Naive B cell (primary cell): ENCODE measurements at places on chromosomes 16 and 17.

GRCh38 chr17:6757747-6758146 is 1.9 kb downstream of the XAF1 start:
- no peak for DNase-seq

DNA sequence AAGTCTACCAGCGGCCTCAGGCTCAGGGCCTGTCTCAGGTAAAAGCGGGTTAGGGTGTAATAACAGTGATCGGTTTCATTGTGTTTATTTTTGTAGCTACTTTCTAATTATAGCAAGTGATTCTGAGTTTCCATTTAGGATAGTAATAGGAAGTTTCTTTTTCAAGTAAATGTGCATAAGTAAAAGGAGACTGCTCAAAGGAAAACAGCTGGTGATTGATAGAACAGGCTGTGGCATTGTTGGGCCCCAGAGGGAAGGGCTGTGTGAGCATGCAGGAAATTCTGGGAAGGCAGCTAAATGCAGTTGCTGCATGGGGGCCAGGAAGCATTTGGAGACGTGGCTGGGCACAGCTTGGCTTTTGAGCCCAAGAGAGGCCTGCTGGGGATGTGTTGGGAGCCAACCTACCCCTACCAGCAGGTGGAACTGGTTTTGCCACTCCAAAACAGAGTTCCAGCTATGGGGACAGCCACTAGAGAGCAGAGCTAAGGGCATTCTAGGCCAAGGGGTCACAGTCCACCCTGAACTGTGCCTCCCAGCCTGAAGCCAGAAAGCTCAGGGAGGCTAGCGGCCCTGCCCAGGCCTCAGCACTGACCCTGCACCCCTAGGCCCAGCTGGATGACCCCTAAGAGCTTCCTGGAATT is 12.6 kb downstream of the SNX20 start:
- DNase-seq: no peak

DNA sequence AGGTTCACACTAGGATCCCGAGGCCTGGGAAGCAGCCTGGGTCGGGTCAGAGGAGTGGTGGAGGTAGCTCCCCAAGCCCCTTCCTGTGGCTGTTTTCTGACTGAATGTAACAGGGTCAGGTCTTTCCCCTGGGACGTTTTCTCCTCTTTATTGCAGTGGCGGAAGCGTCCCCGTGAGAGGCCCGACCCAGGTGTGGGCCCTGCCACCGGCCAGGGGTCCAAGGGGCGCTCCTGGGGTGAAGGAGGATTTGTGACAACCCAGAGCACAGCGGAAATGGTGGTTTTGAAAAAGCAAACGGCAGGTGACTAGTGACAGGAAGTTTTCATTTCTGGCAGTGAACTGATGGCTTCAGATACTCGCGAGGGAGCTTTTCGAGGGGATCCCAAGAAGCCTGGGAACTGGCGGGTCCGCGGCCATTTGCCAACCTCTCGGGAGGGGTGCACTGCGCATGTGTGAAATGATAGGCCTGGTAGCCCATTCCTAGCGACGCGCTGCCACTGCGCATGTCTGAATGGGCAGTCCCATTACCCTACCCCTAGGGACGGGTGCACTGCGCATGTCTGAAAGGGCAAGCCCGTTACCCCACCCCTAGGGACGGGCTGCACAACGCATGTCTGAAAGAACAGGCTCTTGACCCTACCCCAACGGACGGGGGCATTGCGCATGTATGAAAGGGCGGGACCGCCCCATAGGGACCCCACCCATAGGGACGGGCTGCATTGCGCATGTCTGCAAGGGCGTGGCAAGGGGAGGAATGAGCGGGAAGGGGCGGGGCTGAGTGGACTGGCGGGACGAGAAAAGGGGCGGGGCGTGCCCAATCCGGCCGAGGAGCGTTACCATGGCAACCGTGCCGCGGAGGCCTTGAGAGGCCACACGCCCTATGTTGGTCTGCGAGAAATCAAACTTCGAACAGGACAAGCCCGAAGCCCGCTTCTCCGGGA is 1747.9 kb downstream of the TP53TG3F start:
- no peak for DNase-seq

GRCh38 chr17:61205401-61205800 is 194.2 kb upstream of the TBX2 start:
- no peak for DNase-seq

DNA sequence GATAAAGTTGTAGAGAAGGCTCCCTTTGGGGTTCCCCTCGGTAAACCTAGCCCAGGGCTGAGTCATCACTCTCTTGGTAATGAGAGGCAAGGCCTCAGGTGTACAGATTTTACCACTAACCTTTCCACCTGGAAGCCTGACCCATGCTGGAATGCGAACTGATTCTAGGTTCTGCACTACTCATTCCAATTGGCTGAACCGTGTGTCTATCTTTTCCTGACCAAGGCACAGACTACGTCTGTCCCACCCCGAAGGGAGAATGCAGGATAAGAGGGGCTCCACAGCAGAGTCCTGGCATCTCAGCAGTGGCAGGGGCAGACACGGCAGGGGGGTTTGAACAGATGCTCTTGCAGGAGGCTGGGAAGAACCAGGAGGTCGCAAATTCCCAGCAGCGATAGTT is 65.4 kb upstream of the B4GALNT2 start:
- DNase-seq: no peak
